SK-N-MC (cell line): ENCODE measurements at places on chromosomes 1 and 21.

DNA sequence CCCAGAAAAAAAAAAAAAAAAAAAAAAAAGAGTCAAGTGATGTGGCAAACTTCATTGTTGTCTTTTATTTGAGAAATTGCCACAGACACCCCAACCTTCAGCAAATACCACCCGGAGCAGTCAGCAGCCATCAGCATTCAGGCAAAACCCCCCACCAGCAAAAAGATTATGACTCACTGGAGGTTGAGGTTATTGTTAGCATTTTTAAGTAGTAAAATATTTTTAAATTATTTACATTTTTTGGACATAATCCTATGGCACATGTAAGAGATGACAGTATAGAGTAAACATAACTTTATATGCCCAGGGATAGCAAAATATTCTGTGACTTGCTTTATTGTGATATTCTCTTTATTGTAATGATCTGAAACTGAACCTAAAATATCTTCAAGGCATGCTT, 95.6 kb downstream of the CENPF start:
- DNase-seq: no peak

DNA sequence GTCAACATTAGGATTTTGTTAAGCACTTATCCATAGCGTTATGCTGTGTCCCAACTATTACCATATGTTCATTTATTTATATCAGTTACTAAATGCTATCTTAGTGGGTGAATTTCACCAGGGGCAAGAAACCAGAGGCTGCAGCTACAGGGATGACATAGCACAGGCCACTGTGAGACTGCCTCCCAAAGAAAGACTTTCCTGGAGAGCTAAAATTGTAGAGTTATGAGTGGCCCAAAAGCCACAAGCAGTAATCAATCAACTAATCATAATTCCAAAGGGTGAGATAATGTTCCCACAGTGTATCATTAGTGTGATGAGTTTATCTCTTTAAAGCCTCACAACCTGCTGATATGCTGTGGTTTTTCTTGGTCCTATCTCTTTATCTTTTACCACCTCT, 3.8 kb upstream of the TGFB2 start:
- DNase-seq: no peak

DNA sequence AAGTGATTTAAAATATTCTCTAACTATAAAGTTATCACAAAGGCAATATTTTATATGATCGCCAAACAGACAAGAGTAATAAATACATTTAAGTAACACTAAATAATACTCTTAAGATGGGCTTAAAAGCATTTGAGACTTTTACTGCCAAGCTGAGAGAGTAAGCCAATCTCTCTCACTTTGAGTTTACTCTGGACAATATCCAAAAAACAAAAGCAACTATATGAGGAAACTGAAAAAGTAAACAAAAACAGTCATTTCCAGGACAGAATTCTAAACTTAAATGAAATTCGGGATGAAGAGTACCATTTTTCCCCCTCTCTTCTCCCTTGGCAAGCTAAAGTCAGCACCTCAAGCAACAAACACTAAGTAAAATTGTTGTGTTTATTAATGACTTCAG, 173.2 kb downstream of the COP1 start:
- no peak for DNase-seq

GRCh38 chr1:88060112-88060673, 623.9 kb upstream of the PKN2 start:
- no peak for DNase-seq

GRCh38 chr1:7198664-7199063, 413.4 kb downstream of the CAMTA1 start:
- DNase-seq: no peak

DNA sequence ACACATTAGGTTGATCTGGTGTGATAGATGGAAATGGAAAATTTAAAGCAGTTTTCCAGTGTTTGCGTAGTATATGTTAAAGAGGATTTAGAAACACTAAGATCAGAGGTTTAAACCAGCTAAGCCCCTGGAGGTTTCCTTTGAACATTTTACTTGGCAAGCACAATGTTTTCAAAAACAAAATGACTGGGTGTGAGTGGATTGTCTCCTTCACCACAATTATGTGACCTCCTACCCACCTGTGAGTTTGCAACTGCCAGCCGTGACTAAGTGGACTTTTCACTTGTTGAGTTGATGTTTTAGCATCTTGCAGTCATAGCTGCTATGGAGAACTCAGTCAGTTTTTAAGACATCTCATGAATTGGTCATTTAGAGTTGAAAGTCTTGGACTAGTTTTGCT, 4.7 kb downstream of the CCDC190 start:
- DNase-seq: no peak

GRCh38 chr1:64490213-64490818, 20.4 kb downstream of the CACHD1 start:
- DNase-seq: no peak

DNA sequence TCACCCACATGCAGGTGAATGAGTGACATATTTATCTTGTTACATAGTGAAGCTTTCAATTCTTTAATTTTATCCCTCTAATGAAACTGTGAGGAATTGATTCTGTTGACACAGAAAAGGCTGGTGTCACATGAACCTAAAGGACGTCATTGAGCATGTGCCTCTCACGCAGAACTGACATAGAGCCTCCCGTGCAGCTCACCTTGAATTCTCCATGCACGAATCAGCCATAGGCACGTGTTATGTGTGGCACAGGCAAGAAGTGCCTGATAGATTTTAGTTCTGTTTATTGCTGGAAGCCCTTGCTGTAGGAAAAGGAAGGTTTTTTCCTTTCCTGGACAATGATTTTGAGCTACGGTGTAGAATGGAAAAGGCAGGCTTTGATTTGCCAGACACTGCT, 11.3 kb downstream of the ADARB1 start:
- DNase-seq: no peak

GRCh38 chr1:92795166-92795565, 10.3 kb upstream of the EVI5 start:
- no peak for DNase-seq

GRCh38 chr1:183604815-183605214, 14.6 kb upstream of the NCF2 start:
- DNase-seq: no peak

DNA sequence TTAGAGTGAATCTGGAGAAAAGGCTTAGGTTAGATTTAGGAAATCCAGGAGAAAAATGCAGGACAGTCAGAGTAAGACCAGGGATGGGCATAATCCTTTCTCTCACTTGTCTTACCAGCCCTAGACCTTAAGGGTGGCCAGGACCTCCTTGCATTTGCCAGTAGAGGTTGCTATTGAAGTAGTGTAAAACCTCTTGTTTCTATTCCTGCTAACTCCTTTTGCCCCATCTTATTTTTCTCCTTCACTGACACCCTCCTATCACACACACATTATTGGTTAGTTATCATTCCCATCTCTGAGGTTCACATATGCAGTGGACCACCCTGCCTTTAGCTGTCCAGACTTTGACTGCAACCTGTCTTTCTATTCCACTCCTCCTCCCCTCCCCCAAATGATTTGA, 75.0 kb upstream of the MACF1 start:
- DNase-seq: no peak

GRCh38 chr21:44569861-44570517, 3.5 kb upstream of the KRTAP10-4 start:
- no peak for DNase-seq

- DNase-seq: no peak
These were observed 370.6 kb downstream of the PTPRC start for GRCh38 chr1:199009447-199009846.

GRCh38 chr1:111183308-111184069, 17.0 kb downstream of the DENND2D start:
- no peak for DNase-seq

GRCh38 chr21:37199057-37199924, 67.8 kb downstream of the VPS26C start:
- DNase-seq: no peak

DNA sequence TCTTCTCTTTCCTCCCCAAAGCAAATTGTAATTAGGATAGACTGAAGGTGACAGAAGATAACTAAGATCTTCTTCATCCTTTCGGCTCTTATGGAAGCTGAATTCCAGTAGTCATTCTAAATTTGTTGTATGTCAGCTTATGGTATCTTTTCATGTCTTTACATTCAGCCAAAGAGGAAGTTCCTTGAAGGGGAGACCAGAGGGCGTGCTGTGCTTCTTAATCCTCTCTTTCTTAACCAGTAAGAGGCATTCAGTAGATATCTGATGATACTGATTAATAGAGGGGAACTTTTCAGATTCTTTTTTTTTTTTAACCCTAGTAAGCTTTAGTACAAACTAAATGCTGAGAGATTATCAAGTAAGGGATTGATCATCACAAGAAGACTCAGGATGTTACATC, 102.3 kb downstream of the OSBPL9 start:
- DNase-seq: no peak

GRCh38 chr1:247175458-247175857, 3.6 kb upstream of the ZNF124 start:
- no peak for DNase-seq

DNA sequence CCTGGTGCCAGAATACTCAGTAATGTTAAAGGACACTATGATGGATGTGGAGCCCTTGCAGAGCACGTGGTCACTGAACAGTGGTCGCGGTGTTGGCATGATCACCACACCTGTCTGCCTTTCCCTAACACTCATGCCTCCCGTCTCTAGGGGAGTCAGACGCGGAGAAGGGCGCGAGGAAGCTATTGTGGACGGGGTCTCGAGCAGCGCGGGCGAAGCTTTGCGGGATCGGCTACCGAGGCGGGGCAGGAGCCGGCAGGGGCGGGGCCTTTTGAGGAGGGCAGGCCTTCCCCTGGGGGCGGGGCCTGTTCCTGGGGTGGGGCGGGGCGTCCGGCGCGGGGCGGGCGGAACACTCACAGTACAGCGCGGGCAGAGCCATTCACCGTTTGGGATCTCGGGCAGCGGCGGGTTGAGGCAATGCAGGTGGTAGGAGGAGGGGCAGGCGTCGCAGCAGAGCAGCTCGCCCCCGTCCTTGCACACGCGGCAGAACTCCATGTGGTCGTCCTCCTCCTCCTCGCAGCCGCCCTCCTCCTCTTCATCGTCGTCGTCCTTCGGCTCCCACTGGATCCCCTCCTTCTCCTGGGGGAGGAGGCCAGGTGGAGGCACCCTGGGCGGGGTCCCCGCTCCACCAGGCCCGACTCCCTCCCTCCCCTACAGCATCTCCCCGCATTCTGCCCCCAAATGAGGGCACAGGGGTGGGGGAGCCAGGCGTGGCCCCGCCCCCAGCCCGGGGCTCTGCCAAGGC, 31.5 kb downstream of the CHD5 start:
- no peak for DNase-seq

GRCh38 chr1:181701891-181702290, 218.6 kb downstream of the CACNA1E start:
- DNase-seq: no peak

DNA sequence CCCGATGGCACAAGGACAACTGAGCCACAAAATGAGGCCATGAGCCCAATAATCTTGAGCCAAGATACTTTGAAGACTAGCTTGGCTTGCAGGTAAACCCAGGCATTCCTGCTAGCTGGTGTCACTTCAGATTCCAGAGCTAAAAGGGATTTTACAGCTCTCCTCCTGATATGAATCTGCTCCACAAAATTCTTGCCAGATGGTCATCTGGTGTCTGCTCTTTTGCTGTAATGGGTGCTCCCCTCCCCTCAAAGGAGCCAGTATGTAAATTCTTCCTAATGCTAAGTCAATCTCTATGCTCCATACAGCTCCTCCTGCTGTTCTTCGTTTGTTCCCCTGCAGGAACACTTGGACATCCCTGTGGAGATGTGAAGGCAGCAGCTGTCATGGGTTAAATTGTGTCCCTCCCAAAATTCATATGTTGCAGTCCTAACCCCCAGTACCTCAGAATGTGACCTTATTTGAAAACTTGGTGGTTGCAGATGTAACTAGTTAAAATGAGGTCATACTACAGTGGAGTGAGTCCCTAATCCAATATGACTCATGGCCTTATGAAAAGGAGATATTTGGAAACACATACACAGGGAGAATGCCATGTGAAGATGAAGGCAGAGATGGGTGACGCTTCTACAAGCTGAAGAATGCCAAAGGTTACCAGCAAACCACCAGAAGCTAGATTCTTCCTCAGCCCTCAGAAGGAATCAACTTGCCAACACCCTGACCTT, 180.6 kb upstream of the PALMD start:
- DNase-seq: no peak

- DNase-seq: no peak
These were observed 83.8 kb downstream of the ZC3H11B start for GRCh38 chr1:219529116-219529515.

- DNase-seq: no peak
These were observed 13.7 kb upstream of the PLPPR5 start for GRCh38 chr1:99018313-99018712.

DNA sequence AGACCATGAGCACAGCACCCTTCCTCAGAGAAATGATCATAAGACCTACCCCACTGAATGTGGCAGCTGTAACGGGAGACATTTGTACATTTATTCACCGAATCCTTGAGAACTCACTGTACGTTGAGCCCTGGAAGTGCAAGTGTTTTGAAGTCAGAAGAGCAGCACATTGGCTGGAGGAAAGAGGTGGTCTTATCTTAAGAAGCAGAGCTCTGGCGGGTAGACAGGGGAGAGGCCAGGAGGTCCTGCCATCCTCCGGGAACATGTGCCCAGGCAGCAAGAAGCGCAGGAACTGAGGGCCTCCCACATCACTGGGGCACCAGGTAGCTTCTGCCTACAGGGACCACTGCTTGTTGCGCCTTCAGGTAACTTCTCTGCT, 169.2 kb upstream of the IRF2BP2 start:
- DNase-seq: no peak

DNA sequence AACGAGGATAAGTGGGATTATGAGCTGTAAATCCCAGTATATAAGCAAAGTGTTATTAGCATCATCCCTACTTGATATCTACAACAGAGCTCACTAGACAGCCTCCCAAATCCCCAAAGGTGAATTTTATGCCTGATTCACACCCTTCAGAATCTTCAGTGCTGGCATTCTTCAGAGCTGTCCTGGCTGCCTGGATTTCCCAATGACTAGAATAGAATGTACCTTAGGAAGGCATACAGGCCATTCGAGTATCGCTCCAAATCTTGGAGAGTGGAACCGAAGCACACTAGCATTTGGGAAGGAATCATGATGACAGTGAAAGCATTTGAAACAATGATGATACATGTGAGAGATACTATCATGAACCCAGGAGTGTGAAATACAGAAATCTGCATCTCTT, 22.3 kb downstream of the ZBTB40 start:
- no peak for DNase-seq

DNA sequence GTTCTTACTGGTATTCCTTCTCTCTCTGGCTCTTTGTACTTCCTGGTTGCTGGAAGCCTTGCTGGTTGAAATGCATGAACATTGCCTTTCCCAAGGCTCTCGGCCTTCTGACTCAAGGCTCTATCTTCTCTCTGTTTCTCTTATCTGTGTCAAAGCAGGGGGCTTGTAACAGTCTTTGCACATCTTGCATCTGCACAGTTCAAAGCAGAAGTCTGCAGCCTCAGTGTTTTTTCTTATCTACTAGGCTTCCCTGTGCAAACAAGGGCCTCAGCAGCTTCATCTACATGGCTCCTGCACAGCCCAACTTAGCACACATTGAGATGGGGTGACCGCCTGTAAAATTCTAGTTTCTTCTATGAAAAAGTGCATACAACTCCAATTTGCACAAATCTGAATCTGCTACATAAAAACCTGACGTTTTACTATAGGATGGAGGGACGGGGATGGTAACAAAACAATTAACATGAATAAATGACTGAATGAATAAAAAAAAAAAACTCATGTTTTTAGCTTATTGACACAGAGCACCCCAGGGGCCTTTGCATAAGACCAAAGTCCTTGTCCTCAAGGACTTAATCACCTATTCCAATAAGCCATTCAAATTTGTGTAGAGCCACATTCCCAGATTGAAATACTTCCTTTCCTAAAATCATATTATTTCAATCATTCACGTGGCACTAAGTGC, 458.3 kb downstream of the LMO4 start:
- DNase-seq: no peak

GRCh38 chr1:42456754-42457089, 379 bp downstream of the PPCS start:
- DNase-seq: no peak

GRCh38 chr1:213103377-213104306, 52.6 kb downstream of the RPS6KC1 start:
- no peak for DNase-seq
